AML-193 (cell line): ENCODE measurements at places on chromosomes 5 and 9.

GRCh38 chr5:55578771-55579170, 44.0 kb upstream of the PLPP1 start:
- DNase-seq, result no peak

DNA sequence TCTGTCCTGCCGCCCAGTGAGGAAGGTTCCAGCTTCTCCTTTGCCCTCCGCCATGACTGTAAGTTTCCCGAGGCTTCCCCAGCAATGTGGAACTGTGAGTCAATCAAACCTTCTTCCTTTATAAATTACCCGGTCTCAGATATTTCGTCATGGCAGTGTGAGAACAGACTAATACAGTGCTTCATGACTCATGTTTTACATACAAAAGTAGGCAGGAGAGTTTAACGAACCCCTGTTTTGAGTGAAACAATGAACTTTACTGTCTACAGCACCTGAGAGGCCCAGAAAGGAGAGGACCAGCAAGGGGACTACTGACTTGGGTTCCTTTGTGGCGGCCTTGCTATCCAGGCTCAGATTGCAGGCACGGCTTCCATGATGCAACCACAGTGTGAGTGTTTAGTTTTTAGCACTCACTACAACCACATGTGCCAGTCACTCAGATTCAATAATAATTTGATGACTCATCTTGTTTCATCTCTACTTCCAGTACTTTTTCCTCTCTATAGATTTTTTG, 139.1 kb upstream of the CLINT1 start:
- no peak for DNase-seq

DNA sequence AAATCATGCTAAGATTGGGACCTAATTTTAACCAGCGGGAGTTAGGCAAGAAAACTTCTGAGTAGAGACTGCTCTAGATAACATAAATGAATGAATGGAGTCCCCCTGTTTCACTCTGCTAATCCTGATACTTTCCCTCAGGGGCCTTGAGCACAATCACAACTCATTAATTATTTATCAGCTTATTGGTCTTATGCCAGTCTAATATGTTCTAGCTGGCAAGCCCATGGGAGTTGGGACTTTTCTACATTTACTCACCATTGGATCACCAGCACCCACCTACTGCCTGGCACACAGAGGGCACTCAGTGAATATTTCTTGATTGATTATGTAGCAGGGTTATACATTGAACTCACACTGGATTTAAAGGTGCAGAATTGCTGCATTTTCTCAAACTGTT, 13.5 kb upstream of the TMED7 start:
- no peak for DNase-seq

DNA sequence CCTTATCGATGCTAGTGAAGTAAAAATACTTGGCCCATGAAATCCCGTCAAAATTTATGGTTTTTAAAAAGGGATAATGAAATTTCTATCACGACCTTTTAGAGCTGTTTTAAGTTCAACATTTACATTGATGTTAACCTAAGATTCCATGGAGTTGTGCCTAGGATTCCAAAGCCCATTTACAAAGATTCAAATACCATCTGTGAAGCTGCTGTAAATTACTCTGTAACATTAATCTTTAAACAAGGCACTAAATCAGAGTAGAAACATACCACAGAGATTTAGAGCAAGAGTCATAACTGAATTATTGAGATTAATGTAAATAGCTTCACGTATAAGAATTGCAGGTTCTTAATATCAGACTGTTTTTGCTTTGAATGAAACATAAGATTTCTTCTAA, 17.7 kb downstream of the POU5F2 start:
- no peak for DNase-seq

GRCh38 chr5:57499262-57500050, 16.8 kb upstream of the ACTBL2 start:
- DNase-seq, result peak; percentile 21

DNA sequence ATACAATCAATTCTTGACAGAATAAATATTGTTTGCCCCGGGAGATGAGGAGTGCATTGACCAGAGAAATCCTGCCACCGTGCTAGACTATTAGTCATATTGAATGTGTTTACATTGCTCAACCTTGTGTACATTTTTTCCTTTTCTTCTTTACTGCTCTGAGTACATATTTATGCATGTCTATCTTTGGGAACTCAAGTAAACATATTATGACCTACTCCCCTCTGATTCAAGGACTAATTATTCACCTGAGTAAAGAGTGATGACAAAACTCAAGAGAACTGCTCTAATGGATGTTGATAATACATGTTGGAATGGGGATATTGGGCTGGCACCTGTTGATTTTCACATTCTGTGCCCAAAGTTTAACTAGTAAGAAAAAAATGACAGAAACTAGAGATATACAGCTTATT, 3.9 kb upstream of the SPINK1 start:
- no peak for DNase-seq

GRCh38 chr5:173625261-173625660, 8.8 kb upstream of the BOD1 start:
- no peak for DNase-seq

DNA sequence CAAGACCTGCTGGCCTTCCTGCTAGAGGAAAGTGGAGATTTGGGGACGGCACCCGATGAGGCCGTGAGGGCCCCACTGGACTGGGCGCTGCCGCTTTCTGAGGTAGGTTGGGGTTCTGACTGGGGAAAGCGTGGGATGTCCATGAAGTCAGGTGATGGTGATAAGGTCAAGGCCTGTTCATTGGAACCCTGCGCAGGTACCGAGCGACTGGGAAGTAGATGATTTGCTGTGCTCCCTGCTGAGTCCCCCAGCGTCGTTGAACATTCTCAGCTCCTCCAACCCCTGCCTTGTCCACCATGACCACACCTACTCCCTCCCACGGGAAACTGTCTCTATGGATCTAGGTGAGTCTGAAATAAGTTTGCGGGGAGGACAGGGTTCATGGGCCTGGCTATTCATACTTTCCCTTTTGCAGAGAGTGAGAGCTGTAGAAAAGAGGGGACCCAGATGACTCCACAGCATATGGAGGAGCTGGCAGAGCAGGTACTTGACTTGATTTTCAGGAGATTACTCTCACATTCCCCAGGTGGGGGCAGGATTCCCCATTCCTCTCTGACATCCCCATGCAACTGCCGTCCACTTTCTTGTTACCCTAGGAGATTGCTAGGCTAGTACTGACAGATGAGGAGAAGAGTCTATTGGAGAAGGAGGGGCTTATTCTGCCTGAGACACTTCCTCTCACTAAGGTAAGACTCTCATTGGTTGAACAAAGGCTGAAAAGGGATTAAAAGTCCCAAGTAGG, 505 bp downstream of the CREB3 start:
- peak; percentile 25 for DNase-seq

GRCh38 chr5:45017568-45017967, 208.8 kb downstream of the MRPS30 start:
- no peak for DNase-seq

- DNase-seq, result no peak
Measured at GRCh38 chr5:9045946-9046345, 499.9 kb downstream of the SEMA5A start.

- DNase-seq, result no peak
Measured at GRCh38 chr5:103849934-103850333, 287.3 kb upstream of the NUDT12 start.

DNA sequence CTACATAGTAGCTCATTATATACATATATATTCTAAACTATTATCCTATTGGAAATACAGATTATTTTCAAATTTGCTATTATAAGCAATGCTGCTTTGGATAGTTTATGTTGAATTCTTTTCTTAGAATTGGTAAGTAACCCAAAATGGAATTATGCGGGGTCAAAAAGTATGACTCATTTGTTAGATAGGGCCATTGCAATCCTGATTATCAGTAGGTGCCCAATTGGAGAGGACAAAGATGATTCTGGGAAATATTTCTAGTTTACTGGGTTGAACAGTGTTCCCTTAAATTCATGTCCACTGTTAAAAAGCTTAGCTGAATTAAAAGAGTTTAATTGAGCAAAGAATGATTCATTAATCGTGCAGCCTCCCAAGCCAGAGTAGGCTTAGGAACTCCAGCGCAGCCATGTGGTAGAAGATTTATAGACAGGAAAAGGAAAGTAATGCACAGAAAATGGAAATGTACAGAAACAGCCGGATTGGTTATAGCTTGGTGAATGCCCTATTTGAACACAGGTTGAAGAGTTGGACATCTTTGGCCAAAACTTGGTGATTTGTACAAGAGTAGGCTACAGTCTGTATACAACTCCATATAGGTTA, 81.8 kb downstream of the GDNF start:
- DNase-seq, result no peak

GRCh38 chr9:70594386-70594944, 180.0 kb upstream of the KLF9 start:
- DNase-seq, result no peak

DNA sequence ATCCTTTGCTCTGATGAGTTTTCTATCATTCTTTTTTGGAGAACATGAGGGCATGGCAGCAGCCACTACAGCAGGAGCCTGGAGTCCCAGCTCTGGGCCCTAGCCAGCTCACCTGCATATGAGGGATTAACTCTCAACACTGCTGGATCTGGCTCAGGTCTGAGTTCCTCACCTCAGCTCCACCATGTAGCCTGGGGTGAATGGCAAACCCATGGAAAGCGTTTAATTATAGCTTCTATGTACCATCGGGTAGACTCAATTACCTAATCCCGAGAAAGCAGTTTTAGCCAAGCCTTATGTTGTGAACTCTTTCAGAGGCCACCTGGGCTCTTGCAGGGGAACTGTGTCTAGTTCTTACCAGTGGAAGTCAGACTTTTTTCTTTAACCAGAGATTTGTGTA, 3.9 kb upstream of the S100Z start:
- no peak for DNase-seq

- DNase-seq, result no peak
Measured at GRCh38 chr5:145587308-145587672, 247.9 kb downstream of the PRELID2 start.

DNA sequence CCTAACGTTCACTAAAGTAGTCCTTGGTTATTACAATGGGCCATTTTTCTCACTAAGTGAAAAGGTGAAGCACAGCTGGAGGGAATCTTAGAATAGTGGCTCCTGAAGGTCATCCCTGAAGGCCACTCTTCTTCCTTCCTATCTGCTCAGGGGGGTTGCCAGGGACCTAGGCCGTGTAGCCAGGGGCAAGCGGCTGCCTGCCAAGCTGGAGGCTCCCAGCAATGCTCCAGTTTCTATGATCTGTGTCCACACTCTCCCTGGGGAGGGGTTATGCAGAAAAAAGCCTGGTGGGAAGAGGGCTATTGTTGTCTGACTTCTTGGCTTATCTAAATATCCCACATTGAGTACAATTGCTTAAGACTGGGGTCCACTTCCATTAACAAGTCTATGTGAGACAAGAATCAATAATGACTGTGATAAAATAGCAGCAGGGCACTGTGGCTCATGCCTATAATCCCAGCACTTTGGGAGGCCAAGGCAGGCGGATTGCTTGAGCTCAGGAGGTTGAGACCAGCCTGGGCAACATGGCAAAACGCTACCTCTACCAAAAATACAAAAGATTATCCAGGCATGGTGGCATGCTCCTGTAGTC, 3.8 kb downstream of the NMRK1 start:
- no peak for DNase-seq

- no peak for DNase-seq
Measured at GRCh38 chr5:180034564-180034963, 37.0 kb downstream of the RNF130 start.

GRCh38 chr9:133784731-133785561, 46.8 kb upstream of the SARDH start:
- no peak for DNase-seq

GRCh38 chr9:105299190-105299854, 54.9 kb downstream of the SLC44A1 start:
- DNase-seq, result no peak

DNA sequence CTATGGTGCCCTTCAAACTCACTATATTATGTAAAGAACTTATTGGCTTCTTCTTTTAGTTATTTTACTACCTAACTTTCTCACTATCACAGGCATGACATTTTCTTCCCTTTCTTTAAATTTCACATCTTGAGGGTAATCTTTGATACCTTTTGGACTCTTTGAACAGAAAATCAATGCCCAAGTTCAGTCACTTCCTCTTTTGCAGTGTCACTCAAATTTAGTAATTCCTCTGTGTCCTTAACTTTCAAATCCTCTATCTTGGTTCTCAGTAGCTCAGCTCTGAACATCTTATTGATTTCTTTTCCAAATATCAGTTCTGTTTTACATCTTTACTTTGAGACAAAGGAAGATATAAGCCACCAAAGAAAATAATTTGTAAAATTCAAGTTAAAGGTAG, 25.5 kb downstream of the CNTLN start:
- DNase-seq, result no peak

DNA sequence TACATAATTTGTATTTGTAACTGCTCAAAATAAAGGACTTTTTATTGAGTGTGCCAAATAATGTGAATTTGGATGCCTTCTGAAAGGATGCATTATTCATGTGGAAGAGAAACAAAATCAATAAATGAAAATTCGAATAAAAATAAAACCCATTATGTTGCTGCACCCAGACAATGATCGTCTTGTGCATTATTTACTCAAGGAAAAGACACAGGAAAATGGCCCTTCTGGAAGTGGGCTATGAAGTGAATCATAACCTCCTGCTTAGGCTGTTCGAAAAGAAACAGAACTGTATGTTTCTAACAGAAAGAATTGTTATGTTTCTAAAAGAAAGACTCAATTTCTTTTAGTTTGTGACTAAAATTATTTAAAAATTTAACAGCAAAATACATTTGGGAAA, 168.9 kb upstream of the NFIB start:
- DNase-seq, result no peak

DNA sequence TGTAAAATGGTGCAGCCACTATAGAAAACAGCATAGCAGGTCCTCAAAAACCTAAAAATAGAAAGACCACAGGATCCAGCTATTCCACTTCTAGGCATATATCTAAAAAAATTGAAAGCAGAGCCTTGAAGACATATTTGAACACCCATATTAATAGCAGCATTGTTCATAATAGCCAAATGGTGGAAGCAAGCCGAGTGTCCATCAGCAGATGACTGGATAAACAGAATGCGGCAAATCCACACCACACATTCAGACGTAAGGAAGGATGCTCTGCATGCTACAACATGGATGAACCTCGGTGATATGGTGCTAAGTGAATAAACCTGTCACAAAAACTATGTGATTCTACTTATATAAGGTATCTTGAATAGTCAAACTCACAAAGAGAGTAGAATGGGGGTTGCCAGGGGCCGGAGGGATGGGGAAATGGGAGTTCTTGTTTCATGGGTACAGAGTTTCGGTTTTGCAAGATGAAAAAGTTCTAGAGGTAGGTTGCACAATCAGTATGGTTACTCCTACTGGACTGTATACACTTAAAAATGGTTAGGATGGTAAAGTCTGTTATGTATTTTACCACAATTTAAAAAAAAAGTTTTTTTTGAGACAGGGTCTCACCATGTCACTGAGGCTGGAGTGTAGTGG, 17.1 kb upstream of the HSD17B3 start:
- peak; percentile 1 for DNase-seq

- DNase-seq, result no peak
Measured at GRCh38 chr5:84113246-84114105, 271.2 kb downstream of the EDIL3 start.

GRCh38 chr9:97304586-97304985, 2.9 kb upstream of the CCDC180 start:
- no peak for DNase-seq

- DNase-seq, result no peak
Measured at GRCh38 chr9:68493958-68494577, 46.6 kb downstream of the TMEM252 start.
